ENCODE measurements at places on chromosomes 7 and 10.

DNA sequence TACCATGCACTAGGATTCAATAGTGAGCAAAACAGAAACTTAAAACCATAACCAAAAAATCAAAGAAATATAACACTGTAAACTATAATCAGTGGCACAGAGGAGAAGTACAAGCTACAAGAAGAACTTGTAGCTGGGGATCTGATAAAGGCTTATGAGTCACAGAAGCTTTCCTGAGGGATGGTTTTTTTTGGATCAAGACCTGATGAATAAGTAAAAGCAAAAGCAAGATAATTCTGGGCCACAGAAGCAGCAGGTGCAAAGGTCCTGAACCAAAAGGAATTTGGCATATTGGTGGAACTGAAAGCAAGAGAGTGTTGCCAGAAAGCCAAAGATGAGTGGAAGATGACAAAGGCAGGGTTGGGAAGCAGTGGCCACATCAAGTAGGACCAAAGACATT, 37.4 kb upstream of the BET1 start:
- no peak for DNase-seq

- no peak for DNase-seq
These were observed 101.5 kb upstream of the ANKRD1 start for GRCh38 chr10:91022390-91022789.

DNA sequence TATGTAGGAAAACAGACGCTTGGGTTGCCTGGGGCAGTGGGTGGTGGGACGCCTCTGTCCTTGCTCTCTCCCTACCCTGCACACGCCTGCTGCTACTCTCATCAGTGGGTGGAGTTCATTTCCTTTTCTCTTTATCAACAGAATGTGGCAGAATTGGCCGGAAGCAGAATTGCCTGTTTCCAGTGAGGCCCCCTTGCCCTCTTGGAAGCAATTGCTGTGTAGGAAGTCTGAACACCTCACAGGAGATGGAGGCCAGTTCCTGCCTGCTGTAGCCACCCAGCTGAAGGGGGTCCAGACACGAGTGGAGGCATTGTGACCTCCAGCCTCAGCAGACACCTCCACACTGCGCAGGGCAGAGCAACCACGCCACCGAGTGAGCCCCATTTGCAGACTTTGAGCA, 331.6 kb upstream of the ZNF32 start:
- no peak for DNase-seq

DNA sequence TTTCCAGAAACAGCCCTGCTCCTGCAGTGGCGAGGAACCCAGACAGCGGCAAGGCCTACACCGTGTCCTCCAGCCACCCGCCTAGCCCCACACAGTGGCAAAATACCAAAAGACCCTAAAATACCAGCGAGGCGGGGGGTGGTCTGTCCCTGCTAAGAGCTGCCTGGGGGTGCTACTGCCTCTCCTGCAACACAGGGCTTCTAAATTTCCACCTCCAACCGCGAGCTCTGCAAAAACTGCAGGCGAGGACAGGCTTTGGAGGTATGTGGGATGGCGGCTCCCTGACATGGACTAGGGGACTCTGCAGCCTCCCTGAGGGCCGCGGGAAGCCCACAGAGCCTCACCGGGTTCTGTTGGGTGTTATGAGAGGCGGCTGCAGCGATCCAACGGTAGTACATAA, 122.3 kb downstream of the WDR37 start:
- DNase-seq = no peak

DNA sequence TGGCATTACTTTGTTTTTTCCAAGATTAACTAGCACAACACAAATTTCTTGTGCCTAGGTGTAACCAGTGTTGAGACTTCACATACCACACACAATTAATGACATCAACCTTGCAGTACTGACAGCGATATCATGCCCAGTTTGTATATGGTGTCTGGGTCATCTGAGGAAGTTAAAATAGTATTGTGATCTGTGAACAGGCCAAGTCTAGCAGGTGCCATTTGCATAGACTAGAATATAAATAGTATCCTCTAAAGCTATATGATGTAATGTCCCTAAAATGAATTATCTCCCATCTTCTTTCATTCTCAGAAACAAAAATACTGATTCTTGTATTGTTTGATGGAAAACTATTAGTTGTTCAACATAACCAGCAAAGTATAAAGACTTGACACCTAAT, 175.8 kb upstream of the KAT6B start:
- no peak for DNase-seq

DNA sequence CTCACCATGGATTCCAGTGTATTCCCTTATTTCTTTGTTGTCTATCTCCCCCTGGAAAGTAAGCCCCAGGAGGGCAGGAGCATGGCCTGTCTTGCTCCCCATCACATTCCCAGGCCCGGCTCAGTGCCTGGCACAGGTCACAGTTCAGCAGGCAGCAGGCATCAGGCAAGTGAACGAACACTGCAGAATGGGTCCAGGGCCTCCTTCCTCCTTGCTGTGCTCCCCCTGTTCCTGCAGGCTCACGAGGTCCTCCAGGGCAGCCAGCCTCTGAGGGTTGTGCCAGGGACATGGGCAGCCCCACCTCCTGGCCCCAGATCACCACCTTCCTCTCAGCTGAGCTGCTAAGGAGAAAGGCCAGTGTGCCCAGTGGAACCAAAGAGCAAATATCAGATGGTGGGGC, 41.8 kb downstream of the PDLIM1 start:
- no peak for DNase-seq

GRCh38 chr10:23694446-23694920, 255.6 kb downstream of the OTUD1 start:
- no peak for DNase-seq

GRCh38 chr7:20449176-20449575, 118.5 kb downstream of the ITGB8 start:
- no peak for DNase-seq

- DNase-seq = no peak
These were observed 55.8 kb downstream of the CDHR3 start for GRCh38 chr7:106018566-106019469.
